ENCODE measurements at places on chromosomes 1 and 21. TPM values are rescaled to one million over a fixed set of nuclear protein-coding genes. Genes with fewer than 3 reads are reported as not detected.

- DNase-seq = peak; percentile 18
These were observed 29.3 kb downstream of the SGIP1 start for GRCh38 chr1:66563094-66563800.

- DNase-seq = no peak
These were observed 10.1 kb upstream of the ERICH3 start for GRCh38 chr1:74683656-74684055.

GRCh38 chr1:41660570-41661427, 176.3 kb upstream of the EDN2 start:
- no peak for DNase-seq

- no peak for DNase-seq
These were observed 3.2 kb upstream of the UCK2 start for GRCh38 chr1:165824269-165824643.

DNA sequence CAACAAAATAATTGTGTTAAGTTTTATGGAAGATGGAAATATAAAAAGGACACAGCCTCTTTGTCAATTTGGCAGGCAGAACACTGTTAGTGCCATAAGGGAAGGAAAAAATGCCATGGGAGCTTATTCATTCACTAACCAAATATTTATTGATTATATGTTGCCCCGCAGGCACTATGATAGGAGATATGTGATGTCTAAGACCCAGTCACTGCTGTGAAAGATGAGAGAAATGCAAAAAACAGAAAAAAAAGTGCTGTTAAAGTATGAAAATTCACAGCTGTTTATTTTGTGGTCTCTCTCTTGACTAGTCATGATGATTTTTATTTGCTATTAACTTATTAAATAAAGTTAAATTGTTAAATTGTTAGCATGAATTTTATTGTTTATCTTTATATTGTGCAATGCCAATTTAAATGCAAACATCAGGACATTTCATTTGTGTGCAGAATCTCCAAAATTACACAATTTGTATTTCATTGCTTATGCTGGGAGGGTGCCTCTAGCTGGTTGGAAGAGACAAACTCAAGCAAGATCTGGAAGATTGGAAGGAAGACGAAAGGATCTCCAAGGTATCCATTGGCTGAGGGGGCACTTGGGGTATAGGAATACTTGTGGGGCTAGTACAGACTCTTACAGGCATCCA, 17.8 kb upstream of the PTGFR start:
- no peak for DNase-seq

DNA sequence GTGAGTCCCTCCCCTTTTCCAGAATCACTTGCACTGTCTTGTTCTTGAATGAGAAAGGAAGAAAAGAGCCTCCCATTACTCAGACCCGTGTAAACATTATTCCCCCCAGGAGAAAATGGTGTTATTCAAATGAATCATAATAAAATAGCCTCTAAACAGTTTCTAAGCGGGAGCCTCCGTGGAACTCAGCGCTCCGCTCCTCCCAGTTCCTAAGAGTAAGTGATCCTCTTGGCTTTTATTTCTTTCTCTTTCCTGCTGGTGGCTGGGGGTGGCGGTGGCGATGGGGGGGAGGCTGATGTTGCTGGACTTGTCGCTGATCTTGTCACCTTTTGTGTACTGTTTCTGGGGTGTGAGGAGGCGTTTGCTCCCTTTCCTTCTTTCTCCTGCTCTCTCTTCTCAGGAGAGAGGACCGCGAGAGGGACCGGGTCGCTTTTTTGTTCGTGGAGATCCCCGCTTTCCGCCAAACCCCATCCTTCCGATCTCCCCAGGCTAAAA, 781 bp downstream of the PROX1 start:
- DNase-seq = no peak

DNA sequence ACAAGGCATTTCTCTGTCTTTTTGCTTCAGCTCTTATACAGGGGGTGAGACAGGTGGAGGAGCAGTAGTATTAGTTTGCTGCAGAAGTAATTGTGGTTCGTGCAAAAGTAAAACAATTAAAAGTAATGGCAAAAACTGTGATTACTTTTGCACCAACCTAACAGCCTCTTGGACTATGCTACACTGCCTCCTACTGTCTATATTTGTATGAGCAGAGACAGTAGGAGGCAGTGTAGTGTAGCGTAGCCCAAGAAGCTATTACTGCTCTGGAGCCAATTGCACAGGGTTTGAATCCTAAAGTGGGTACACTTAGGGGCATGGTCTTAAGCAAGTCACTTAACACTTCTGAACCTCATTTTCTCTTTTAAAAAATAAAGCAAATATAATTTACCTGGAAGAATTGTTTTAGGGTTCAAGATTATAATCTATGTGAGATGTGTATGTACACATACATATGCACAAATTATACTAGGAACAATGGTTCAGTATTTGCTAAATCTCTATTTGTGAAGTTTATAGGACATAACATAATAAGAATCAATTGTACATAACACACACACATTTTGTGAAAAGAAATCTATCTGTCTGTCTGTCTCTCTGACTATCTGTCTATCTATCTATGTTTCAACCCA, 103.8 kb downstream of the BRINP3 start:
- DNase-seq = peak; percentile 8

- DNase-seq = no peak
These were observed 301.7 kb upstream of the PROX1 start for GRCh38 chr1:213685992-213686582.

Gene KIF14
- 17.2 TPM for total RNA-seq

Gene SLC9C2
- total RNA-seq = not detected

Gene NBPF6
- total RNA-seq = not detected

Gene DENND2C
- 1.2 TPM for total RNA-seq

Gene AUNIP
- 10.6 TPM for total RNA-seq

Gene ADGRB2
- 1.9 TPM for total RNA-seq

Gene ZMYND12
- 0.83 TPM for total RNA-seq

Gene TRIM62
- 6.9 TPM for total RNA-seq
